ENCODE measurements at places on chromosomes 3 and 15. TPM values are rescaled to one million over a fixed set of nuclear protein-coding genes. Genes with fewer than 3 reads are reported as not detected.

The CCR8 gene
- total RNA-seq = not detected

The ANKRD34C gene
- total RNA-seq = 0.10 TPM

The STAC gene
- total RNA-seq = 0.85 TPM

The ARGFX gene
- not detected for total RNA-seq

DNA sequence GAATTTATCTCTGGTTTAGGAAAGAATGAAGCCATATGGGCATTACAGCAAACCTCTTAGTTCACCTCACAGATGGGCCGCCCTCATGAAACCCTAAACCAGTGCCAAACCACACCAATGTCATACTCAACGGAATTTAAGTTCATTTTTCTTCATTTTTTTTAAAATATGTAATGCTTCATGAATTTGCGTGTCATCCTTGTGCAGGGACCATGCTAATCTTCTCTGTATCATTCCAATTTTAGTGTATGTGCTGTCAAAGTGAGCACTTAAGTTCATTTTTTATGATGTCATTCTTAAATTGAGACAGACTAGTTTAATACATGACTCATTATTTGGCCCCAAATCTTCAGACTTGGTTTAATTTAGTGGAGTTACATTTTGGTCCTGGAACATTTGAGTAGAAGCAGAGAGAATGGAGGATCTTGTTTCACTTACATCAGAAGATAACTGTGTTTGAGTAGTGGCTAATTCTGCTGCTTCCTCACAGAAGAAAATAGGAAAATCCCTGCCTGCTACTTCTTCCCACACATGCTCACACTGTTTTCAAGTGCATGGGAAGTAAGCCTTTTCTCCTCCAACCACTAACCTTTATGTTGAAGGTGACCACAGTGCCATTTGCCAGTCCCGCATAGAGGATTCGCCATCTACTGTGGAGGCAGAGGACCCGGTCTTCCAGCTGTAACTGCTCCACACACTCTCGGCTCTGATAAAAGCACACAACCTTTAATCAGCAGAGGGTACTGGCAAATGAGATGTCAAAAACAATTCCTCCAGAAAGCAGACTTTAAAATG is 63.3 kb downstream of the ZNF106 start:
- H3K27ac ChIP-seq = no peak overlapping the region
- no peaks in the 10 kb centered on the region for H3K4me1 ChIP-seq
- H3K4me3 ChIP-seq = no peak overlapping the region
- H3K36me3 ChIP-seq = no peaks in the 10 kb centered on the region
- no peaks in the 10 kb centered on the region for H3K27me3 ChIP-seq

DNA sequence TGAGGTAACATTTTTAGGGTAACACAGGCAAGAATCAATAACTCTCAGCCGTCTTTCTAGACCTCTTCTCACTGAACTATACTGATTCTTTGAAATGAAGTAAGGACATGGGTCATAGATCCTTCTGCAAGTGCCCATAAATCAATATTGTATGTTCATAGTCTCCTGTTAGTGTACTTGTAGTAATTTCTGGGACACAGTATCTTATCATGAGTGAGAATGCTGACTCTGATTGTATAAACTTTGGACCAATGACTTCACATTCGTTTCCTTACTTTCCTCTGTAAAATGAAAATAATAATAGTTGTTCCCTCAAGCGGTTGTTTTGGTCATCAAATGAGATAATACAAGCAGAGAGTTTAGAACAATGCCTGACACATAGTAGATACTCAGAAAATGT is 777.1 kb upstream of the GOLIM4 start:
- H3K36me3 ChIP-seq = no peaks in the 10 kb centered on the region
- no peak for DNase-seq
- H3K4me3 ChIP-seq = no peak overlapping the region
- H3K27ac ChIP-seq = no peak overlapping the region
- no peaks in the 10 kb centered on the region for H3K4me1 ChIP-seq
- no peaks in the 10 kb centered on the region for H3K27me3 ChIP-seq

GRCh38 chr3:138078901-138079344 is 36.5 kb downstream of the DZIP1L start:
- no peaks in the 10 kb centered on the region for H3K27me3 ChIP-seq
- no peak overlapping the region for H3K4me3 ChIP-seq
- DNase-seq = no peak
- H3K36me3 ChIP-seq = no peaks in the 10 kb centered on the region
- H3K4me1 ChIP-seq = peaks cover 7% of the 10 kb centered on the region

DNA sequence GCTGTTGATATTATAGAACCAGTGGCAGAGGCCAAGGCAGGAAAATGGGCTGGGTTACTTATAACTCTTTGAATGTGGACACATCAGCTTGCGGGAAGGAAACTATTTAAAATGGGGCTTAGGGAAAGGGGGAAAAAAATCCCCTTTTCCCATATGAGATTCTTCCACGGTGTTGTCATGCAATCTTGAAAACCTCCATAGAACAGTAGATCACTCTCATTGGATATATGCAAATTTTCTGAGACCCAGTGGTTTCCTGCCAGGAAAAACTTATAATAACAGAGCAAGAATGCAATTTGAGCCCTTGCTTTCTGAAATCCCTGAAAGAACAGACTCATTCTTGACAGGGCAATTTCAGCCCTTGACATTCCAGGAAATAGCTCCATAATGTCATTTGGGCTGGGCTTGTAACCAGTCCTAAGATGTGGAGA is 31.1 kb downstream of the TMEM212 start:
- H3K4me1 ChIP-seq = peaks cover 15% of the 10 kb centered on the region
- DNase-seq = no peak
- no peak overlapping the region for H3K4me3 ChIP-seq
- H3K27ac ChIP-seq = no peak overlapping the region
- no peaks in the 10 kb centered on the region for H3K36me3 ChIP-seq

GRCh38 chr3:167852216-167852615 is 116.7 kb downstream of the SERPINI1 start:
- H3K4me3 ChIP-seq = no peak overlapping the region
- no peaks in the 10 kb centered on the region for H3K36me3 ChIP-seq
- no peaks in the 10 kb centered on the region for H3K27me3 ChIP-seq
- H3K27ac ChIP-seq = no peak overlapping the region
- no peak for DNase-seq
- no peaks in the 10 kb centered on the region for H3K4me1 ChIP-seq

DNA sequence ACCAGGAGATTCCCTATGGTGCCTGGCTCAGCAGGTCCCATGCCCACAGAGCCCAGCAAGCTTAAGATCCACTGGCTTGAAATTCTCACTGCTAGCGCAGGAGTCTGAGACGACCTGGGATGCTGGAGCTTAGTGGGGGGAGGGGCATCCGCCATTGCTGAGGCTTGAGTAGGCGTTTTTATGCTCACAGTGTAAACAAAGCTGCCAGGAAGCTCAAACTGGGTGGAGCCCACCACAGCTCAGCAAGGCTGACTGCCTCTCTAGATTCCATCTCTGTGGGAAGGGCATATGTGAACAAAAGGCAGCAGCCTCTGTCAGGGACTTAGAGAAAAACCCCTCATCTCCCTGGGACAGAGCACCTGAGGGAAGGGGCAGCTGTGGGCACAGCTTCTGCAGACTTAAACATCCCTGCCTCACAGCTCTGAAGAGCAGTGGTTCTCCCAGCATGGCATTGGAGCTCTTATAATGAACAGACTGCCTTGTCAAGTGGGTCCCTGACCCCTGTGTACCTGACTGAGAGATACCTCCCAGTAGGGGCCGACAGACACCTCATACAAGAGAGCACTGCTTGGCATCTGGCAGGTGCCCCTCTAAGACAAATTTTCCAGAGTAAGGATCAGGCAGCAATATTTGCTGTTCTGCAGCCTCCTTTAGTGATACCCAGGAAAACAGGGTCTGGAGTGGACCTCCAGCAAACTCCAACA is 231.5 kb upstream of the SETMAR start:
- no peaks in the 10 kb centered on the region for H3K36me3 ChIP-seq
- H3K27me3 ChIP-seq = no peaks in the 10 kb centered on the region
- H3K27ac ChIP-seq = no peak overlapping the region

DNA sequence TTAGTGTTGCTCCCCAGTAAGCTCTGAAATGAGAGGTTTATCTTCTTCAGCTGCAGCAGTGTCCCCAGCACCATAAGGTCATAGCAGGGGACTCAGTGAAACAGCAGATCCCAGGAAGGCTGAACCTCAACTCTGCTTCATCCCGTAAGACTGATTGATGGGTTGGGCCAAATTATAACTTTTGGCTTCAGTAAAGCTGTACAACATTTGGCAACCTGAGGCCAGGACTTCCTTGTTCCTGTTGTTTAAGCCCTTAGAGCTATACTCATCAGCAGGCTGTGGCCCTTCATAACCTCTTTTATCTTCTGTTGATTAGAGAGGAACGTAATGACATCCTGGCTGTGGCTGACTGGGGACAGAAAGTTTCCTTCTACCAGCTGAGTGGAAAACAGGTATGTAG is 29.0 kb downstream of the IFT122 start:
- no peak overlapping the region for H3K27ac ChIP-seq
- no peak for DNase-seq
- H3K36me3 ChIP-seq = no peaks in the 10 kb centered on the region

DNA sequence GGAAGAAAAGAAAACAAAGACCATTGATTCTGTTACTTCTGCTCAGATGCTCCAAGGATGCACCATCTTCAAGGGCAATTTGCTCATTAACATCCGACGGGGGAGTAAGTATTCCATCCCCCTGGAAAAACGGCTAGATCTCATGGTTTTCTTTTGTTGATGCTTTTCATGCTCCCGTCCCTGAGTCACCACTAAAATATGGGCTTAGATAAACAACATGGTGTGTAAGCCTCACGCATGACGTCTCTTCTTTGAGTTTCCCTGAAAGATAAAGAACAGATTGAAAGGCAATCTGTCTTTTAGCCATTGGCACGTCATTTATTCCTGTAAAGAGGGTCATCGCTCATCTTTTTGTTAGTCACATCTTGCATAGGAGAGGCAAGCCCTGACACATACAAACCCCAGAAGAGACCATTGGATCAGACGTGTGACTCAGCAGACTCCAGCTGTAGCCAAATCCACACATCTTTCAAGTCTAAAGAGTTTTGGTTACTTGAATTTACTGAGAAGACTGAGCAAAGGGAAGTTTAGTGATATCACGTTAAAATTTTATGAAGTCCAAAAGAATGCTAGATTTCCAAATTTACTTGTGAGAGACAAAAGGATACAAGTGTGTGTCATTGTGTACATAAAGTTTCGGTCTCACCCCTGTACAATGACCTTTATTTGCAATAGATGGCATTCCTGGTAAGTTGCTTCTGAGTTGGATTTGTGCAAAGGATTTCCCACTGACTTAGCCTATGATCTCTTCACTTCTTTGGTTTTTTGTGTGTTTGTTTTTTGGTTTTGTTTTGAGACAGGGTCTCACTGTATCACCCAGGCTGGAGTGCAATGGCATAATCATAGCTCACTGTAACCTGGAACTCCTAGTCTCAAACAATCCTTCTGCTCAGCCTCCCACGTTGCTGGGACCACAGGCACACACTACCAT is 110.5 kb downstream of the PGPEP1L start:
- no peaks in the 10 kb centered on the region for H3K27me3 ChIP-seq
- peak; percentile 49 for DNase-seq
- no peaks in the 10 kb centered on the region for H3K36me3 ChIP-seq
- peaks cover 24% of the 10 kb centered on the region for H3K4me1 ChIP-seq
- H3K27ac ChIP-seq = peak overlapping the region; percentile 76

GRCh38 chr3:43882976-43883680 is 192.4 kb downstream of the ABHD5 start:
- no peaks in the 10 kb centered on the region for H3K27me3 ChIP-seq
- peak overlapping the region; percentile 18 for H3K27ac ChIP-seq
- no peak for DNase-seq
- peaks cover 22% of the 10 kb centered on the region for H3K4me1 ChIP-seq
- no peak overlapping the region for H3K4me3 ChIP-seq

DNA sequence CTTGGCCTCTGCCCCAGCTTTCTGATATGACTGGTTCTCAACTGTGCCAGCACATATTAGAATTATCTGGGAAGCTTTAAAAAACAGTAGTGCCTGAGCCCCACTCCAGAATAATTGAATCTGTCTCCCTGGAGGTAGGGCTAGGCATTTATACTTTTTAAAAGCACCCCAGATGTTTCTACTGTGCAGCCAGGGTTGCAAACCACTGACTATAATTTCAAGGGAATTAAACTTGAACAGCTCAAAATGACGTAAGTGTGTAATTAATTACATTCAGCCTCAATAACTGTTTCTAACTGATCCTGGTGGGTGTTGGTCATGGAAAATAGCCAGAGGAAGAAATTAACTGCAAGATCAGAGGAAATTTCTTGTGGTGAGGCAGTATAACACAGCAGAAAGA is 4.4 kb upstream of the IRAK2 start:
- no peak overlapping the region for H3K4me3 ChIP-seq
- no peaks in the 10 kb centered on the region for H3K27me3 ChIP-seq
- no peak for DNase-seq
- H3K27ac ChIP-seq = no peak overlapping the region
- H3K4me1 ChIP-seq = peaks cover 7% of the 10 kb centered on the region

DNA sequence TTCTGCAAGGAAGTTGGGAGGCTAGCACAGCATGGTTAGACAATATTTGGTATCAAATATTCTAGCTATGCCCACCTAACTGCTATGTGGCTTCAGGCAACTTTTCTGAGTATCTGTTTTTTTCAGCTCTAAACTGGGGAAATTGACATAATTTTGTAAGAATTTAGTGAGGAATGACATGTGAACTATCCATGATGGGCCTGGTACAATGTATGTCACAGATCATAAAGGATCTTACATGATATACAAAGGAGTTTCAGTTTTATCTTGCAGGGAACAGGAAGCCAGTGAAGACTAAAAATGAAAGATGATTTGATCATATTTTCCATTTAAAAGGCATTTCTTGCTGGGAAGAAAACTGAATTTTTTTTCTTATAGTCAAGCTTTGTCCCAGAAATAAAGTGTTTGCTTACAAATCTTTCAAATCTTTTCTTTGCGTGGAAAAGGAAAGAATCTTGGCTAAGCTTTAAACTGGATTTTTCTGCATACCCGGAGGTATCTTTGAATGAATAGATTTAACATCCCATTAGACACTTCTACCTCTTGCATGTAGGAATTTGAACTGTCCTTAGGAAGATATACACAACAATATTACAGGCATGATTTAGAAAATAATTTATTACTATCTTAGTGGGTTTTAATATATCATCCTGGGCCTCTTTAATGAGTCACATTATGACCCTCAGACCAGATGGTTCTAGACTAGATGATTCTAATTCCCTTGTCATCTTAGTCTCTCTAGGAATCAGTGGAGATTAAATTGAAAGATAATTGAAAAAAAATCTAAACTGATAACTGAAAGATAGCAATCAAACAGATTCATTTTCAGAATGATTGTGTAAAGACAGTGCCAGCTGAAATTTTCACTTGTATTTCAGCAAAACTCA is 436.0 kb upstream of the THBS1 start:
- DNase-seq = no peak
- H3K36me3 ChIP-seq = no peaks in the 10 kb centered on the region
- H3K4me3 ChIP-seq = no peak overlapping the region
- no peaks in the 10 kb centered on the region for H3K27me3 ChIP-seq

Measured in ovary (tissue), 10 donors.